ENCODE measurements at places on chromosomes 12 and 14. TPM values are rescaled to one million over a fixed set of nuclear protein-coding genes. Genes with fewer than 3 reads are reported as not detected.

The PTPRR gene
- total RNA-seq = 0.19 TPM

The CPNE6 gene
- not detected for total RNA-seq

The LPAR5 gene
- 0.47 TPM for total RNA-seq

The OVCH1 gene
- not detected for total RNA-seq

The PCED1B gene
- total RNA-seq = 46.9 TPM

The LAG3 gene
- 1.1 TPM for total RNA-seq
